ENCODE measurements at places on chromosomes 7 and 10.
A peak's percentile ranks its signal among the peaks of the same experiment; 100 is the strongest.

DNA sequence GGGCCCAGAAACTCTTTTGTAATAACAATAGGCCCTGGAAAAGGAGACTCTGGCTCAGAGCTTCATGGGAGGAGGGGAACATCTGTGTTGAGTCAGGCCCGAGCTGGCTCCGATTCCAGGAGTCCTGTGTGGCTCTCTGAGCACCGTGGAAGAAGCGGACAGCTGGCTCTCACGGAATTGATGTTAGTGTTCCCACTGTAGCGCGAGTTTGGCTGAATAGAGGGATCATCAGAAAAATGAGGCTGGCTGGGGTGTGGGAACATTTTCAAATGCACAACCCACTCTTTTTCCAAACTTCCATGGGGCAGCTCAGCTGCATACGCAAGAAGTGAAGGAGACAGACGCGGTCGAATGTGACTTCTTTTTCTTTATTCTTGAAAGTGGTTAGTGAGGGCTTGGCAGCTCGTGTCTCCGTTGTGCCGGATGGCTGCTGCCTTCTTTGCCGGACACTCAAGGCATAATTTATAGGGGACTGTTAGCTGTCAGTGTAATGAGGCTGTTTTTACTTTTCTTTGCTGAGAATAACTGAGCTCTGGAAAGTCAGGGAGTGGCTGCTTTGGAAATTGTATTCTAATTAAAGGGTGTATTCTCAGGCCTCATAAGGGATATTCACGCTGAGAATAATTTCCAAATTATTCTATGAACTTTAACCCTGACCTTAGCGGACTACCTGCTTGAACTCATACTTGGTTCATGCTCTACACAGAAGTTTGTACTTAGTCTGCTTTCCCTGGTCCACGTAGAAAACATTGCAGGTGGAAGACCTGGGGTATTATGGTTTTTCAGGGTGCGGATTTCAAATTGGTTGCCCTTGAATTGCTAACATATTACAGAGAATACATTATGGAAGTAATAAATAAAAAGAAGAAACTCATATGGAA, 23.1 kb downstream of the MDFIC start:
- peak; percentile 74 for DNase-seq

DNA sequence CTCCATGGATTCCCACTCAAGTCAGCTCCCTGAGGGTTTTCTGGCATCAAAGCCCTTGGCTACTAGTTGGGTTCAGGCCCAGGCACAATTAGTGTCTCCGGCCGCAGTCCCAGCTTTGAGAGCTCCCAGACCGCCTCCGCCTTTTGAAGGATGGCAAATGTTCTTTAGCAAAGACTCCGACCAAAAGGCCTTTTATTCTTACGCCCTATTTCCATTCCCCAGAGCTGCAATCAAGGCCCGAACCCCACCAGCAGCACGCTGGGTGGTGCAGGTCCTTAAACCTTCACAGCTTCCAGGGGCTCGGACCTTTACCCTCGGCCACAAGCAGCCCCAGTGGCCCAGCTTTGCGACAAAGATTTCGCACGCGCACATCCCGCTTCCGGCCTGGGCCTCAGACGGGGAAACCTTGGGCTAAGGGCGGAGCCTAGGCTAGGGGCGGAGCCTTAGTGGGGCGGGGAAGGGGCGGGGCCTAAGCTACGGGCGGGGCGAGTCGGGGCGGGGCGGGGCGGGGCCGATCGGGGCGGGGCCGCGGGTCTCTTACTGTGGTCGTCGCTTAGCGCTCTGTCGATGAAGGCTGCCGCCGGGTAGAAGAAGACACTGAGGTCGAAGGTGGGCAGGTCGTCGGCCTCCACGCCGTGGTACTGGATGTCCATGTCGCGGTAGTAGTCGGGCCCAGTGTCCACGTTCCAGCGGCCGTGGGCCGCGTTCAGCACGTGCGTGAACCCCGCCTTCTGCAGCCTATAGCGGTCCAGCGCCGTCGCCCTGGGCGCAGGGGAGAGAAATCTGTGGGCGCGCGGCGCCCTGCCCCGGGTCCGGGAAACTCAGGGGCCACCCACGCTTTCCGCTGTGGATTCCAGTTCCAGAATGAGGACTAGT, 68.0 kb upstream of the SAMD8 start:
- no peak for DNase-seq

GRCh38 chr7:98996150-98996552, 117.8 kb downstream of the TRRAP start:
- no peak for DNase-seq

- DNase-seq: no peak
Observed at GRCh38 chr10:132463333-132464255, 66.6 kb downstream of the PWWP2B start.

GRCh38 chr7:105325216-105325904, 63.4 kb downstream of the SRPK2 start:
- DNase-seq: no peak

DNA sequence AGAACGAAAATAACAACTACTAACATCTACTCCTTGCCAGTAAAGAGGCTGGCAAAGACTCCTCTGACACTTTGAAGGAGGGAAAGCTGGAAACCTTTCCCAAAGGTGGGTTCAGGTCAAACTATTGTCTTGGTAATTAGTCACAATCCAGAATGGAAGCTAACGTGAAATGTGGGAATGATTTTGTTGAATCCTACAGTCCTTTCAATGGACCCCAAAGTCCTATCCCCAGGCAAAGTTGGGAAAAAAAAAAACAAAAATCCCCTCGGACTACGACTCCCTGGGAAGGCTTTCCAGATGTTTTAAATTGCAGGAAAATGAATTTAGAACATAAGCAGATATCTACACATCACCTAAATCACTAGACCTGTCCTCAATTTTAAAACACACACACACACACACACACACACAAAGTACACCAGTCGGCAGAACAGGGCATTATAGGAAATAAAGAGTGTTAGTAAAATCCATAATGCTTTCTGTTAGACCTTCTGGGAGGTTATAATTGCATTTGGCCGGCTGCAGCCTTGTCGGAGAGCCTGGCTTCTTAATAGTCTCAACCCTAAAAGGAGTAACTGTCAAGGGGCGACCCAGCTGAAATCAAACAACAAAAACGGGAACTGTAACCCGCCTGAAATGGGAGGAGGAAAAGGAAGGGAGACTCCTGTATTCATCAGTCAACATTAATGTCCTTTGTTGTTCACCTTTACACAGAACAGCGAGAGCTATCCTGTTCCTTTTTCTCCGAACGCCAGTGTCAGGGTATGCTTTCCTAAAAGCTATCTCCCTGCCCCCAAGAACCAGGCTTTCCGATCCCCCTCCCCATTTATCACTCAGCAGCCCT, 1.5 kb downstream of the DOCK4 start:
- DNase-seq: peak; percentile 13

GRCh38 chr10:78375854-78376785, 342.5 kb downstream of the RPS24 start:
- DNase-seq: no peak

DNA sequence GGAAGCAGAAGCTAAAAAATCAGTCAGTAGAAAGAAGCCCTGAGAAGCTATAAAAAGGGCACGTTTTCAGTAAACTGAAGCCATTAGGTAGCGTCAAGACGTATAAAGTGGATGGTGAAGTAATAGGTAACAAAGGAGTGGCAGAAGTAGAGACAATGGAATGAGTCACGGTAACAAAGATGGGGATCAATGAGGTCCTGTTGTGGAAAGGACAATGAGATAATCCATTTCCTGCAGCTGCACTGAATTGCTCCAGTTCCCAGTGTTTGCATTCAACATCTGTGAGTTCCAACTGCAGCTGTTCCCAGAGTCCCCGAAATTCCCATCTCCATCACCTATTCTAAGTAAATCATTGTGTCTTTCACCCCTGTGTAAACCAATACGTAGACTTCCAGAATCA, 4.8 kb upstream of the HYCC1 start:
- no peak for DNase-seq

GRCh38 chr10:125626671-125627070, 56.3 kb downstream of the TEX36 start:
- no peak for DNase-seq

GRCh38 chr10:124117833-124118232, 24.4 kb upstream of the CHST15 start:
- DNase-seq: no peak

DNA sequence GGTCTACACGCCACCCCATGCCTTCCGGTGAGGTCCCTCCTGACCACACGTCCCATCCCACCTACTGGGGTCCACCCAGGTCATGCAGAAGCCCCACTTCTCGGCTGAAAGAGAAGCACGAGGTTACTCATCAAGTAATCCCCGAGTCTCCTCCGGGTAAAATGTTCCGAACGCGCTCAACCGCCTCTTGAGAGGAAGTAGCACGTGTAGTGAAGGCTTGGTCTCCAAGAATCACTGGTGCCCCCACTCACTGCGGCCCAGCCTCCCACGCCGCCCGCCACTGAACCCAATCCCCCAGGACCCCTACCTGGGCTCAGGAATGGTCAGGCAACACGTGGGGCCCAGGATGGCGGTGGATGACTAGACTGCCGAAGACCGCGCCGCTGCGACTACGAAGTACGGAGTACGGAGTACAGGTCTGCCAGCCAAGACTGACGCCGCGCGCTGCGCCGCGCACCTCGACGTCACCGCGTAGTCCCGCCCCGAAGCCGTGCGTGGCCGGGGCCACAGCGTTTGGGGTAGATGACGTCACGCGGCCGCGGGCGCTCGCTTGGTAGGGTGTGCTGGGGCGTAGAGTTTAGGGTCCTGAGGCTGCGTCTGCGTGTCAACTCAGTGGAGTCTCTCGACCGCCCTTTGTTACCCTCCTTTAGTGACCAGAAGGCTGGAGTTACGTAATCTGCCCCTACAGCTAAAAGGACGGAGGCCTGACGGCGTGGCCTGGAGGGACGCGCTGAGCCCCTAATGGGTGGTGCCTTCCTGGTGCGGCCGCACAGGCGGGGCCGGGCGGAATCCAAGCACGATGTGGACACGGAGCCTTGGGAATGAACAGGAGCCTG, 7.6 kb upstream of the MYO1G start:
- DNase-seq: peak; percentile 95

GRCh38 chr10:61385231-61386001, 67.8 kb downstream of the TMEM26 start:
- DNase-seq: no peak

- DNase-seq: no peak
Observed at GRCh38 chr10:11026773-11027172, 9.1 kb downstream of the CELF2 start.

DNA sequence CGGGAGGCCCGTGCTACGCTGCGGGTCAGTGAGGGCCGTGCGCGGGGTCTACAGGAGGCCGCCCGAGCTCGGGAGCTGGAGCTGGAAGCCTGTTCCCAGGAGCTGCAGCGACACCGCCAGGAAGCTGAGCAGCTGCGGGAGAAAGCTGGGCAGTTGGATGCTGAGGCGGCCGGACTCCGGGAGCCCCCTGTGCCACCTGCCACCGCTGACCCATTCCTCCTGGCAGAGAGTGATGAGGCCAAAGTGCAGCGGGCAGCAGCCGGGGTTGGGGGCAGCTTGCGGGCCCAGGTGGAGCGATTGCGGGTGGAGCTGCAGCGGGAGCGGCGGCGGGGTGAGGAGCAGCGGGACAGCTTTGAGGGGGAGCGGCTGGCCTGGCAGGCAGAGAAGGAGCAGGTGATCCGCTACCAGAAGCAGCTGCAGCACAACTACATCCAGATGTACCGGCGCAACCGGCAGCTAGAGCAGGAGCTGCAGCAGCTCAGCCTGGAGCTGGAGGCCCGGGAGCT, 7.0 kb downstream of the LZTS2 start:
- DNase-seq: no peak
